ENCODE measurements at places on chromosomes 1 and 21. TPM values are rescaled to one million over a fixed set of nuclear protein-coding genes. Genes with fewer than 3 reads are reported as not detected.
A peak's percentile ranks its signal among the peaks of the same experiment; 100 is the strongest.

The GPR61 gene
- total RNA-seq = not detected

DNA sequence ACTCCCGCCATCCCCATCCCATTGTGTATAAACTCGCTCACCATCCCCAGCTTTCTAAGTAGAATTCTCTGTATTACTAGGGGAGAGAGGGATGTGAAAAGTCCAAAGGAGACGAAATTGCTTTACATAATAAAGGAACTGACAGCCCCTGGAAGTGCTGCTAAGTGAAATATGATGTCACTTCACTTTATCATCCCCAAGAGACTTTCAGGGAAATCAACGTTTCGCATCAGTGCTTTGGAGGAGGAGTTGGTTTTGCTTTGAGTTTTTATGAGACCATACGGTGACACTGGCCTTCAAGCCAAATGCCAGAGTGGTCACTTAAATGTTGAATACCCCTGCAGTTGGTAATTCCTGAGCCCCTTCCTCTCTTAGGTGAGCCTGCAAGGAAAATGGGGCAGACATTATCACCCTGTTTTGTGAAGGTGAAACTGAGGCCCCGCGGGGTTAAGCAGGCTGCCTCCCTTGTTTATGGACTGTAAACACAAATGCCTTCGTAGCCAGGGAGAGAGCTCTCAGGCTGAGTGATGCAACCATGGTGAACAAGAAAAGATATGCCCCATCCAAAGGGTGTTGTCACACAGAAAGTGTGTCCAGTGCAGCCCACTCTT, 58.4 kb upstream of the KAZN start:
- DNase-seq = no peak

DNA sequence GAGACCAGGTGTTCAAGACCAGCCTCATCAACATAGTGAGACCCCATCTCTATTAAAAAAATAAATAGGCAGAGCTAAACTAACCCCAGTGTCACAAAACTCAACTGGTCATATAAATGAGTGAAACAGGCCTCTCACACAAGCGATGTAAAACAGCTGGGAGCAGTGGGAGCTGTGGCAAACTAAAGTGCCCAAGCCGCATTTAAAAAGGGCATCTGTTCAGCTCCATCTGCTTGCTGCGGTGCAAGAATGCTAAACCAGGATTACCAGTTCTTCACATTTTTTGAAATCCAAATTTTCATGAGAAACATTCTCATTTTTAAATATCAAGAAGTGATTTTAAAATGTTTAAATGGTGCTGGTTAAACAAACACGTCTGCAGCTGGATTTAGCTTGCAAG, 50.0 kb upstream of the WNT2B start:
- no peak for DNase-seq

DNA sequence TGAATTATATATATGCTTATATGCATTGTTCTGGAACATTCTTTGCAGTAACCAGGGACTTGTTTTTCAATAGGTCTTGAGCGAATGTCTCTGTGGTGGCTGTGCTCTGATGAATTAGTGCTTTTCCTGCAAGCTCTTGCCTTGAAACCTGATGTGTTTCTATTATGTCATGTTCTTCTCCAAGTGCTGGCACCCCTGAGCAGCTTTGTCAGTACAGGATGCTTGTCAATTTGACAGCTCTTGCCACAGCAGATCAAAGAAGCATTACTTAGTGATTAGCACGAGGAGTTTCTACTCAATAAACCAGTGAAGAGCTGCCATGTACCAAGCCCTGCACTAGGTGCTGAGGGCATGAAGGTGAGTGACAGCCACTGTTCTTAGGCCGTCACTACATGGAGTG, 171.9 kb downstream of the PRDM2 start:
- no peak for DNase-seq

- DNase-seq = peak; percentile 89
Measured at GRCh38 chr1:16075337-16076030, 2.0 kb upstream of the FAM131C start.

The FOXD3 gene
- total RNA-seq = not detected

DNA sequence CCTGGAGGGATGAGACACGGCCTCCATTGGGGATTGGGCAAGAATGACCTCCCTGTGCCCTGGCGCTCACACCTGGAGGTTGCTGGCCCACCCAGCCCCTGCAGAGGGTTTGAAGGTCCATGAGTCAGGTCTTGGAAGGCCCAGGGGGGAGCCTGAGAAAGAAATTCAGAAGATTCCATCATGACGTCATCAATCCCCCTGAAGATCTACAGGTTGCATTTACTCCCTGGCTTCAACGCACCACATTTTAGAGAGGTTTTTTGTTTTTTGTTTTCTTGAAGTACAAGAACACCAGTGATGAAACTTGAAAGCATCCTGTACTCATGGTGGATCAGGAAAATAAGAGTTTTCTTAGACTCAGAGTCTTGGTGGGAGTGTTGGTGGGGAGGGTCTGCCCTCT, 82.4 kb upstream of the SLC25A33 start:
- no peak for DNase-seq

DNA sequence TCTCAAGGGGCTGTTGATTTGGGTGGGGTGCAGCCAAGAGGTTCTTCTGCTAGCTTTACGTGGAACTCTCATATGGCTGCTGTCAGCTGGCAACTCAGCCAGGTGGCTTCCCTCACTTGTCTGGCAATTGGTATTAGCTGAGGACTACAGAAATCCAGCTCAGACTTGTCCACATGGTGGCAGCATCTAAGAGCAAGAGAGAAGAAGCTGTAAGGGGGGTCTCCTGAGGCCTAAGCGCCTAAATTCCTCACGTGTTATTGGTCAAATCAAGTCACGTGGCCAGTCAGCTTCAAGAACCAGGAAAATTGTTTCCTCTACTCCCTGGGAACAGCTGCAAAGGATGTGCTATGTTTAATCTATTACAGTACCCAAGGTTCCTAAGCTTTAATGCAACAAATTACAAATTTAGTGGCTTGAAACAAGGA, 4.2 kb upstream of the DYRK3 start:
- peak; percentile 64 for DNase-seq

The RIPPLY3 gene
- not detected for total RNA-seq

- no peak for DNase-seq
Measured at GRCh38 chr21:38467374-38467773, 30.9 kb downstream of the ERG start.

The NTNG1 gene
- not detected for total RNA-seq

- DNase-seq = no peak
Measured at GRCh38 chr1:62325081-62325480, 5.8 kb upstream of the KANK4 start.

DNA sequence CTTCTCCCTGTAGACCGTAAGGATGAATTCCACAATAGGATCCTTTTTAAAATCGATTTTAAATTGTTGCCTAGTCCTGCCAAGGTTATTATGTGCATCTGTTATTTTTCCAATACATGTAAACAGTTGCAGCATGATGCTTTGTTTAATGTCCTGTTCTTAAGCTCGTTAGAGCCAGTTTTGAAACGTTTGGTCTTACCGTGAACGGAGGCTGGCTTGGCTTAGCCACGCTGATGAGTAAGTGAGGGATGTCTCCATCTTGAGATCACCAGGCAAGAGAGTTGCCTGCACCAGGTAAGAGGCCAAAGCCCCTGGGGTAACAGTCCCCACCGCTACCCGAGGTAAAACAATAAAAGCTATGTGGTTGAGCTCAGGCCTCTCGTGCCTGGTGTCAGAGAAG, 17.3 kb downstream of the CSTB start:
- DNase-seq = no peak

The CDC7 gene
- total RNA-seq = 2.7 TPM

The MINDY1 gene
- 9.7 TPM for total RNA-seq

The TRIM58 gene
- total RNA-seq = 0.53 TPM

DNA sequence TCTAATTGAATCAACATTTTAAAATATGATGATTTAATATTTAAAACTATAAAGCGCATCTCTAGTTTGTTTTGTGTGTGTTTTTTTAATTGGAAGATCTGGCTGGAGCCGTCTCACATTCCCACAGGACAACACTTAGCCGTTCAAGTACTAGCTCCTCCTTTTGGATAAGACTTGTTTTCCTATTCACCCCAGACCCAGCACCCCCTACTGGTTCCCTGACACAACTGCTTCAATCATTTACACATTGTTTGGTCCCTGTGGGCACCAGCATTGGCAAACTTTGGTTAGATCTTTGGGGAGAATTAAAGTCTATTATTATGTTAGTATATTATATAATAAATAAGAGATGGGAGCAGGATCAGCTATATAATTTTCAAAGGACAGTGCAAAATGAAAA, 34.5 kb downstream of the TYW3 start:
- no peak for DNase-seq

- no peak for DNase-seq
Measured at GRCh38 chr1:90996742-90997413, 25.0 kb downstream of the ZNF644 start.

DNA sequence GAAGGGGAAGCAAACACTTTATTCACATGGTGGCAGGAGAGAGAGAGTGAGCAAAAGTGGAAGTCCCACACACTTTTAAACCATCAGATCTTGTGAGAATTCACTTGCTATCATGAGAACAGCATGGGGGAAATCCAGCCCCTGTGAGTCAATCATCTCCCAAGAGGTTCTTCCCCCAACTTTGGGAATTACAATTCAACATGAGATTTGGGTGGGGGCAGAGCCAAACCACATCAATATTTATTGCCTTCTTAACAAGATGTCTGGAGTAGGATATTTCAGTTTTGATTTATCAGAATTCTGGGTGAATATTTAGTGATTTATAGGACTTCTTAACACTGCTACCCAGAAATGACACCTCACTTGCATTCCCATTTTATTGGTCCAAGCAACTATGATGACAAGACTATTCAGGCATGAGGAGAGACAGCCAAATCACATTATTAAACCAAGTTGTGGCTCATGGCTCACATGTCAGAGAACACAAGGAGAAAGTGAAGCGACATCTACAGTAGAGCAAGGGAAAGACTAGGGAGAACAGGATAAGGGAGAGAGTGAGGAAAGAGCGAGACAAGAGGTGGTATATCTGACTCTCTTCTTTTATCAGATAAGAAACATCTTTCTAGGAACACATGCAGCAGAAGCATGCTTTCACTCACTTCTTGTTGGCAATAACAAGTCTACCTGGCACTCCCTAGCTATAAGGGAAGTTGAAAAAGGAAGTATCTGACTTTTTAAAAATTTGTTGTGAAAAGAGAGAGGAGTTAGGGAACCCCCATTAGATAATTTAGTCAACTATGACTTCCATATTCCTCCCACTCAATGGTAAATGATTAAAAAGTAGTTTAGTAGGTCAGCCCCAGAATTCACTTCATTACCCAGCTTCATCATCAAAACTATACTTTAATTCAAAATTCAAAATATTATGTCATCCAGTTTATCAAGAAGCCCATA, 36.6 kb upstream of the PTPRC start:
- DNase-seq = no peak
